Cerebellar nuclear complex (tissue), 1 donor: ENCODE measurements at places on chromosomes 7 and 10.

- DNase-seq: no peak
Measured at GRCh38 chr10:97590082-97590747, 694 bp downstream of the C10orf62 start.

- no peak for DNase-seq
Measured at GRCh38 chr10:131094527-131095312, 216.8 kb downstream of the TCERG1L start.

DNA sequence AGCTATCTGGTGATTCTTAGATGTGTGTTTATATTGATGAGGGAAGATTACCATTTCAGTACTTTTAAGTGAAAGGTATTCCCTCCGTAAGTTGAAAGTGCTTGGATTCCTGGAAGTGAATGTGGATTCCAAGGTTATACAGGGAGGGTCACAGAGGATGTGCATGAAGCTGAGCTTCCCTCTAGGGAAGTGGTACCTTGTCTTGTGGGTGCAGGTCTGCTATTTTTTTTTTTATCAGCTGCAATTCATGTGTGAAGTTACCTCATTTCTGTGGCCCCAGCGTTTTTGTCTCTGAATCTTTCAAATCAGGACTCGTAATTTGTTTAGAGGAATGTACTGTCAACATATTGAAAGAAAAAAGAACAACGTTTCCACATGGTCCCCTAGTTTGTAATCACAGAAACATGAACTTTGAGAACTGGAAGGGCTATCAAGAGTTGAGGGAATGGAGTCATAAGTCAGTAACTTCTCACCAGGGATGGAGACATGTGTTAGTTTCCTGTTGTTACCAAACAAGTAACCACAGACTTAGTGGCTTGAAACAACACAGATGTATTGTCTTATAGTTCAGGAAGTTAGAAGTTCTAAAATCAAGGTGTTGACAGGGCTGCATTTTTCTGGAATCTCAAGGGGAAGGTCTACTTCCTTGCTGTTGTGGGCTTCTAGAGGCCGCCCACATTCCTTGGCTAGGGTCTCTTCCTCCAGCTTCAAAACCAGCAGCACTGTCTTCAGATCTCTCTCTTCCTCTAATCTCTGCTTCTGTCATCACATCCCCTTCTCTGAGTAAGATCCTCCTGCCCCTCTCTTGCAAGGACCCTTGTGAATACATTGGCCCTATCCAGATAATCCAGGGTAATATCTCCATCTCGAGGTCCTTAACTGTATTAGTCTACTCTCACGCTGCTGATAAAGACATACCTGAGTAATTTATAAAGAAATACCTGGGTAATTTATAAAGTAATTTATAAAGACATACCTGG is 64.4 kb downstream of the RAB18 start:
- no peak for DNase-seq

GRCh38 chr7:91824201-91824600 is 56.3 kb downstream of the MTERF1 start:
- DNase-seq: no peak

GRCh38 chr10:52348037-52348564 is 34.0 kb downstream of the DKK1 start:
- DNase-seq: no peak

GRCh38 chr7:2612445-2613097 is 19.2 kb upstream of the TTYH3 start:
- DNase-seq: no peak

- DNase-seq: no peak
Measured at GRCh38 chr7:86929293-86930109, 130.0 kb downstream of the ELAPOR2 start.

DNA sequence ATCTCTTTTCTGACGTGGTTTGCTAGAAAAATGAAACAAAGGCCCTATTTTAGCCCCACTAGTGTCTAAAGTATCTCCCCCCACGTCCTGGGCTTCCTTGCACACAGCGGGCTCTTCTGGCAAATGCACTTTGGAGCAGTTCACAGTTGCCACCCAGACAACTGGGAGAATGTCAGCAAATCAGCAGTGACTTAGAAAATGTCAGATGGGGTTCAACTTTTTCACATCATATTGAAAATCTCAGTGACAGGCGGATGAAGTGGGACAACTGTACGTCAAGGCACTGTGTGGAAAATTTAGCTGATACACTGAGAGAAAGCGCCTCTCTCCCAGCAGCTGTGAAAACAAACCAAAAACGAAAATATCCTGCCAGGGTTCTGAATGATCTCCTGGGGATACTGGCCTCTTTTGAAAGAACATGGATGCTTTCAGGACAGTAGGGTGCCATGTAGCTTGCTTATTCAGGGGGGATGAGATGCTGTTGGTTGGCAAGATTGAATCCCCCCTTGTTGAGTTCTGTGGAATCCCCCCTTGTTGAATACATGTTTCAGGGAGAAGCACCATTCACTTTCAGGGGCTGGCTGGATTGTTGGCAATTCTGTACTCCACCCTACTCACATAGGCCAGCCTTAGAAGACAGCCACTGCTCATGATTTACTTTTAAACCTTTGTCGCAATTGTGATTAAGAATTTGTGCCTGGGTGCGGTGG is 372.8 kb upstream of the CELF2 start:
- DNase-seq: no peak

- no peak for DNase-seq
Measured at GRCh38 chr10:31657434-31657872, 271.2 kb downstream of the ARHGAP12 start.

DNA sequence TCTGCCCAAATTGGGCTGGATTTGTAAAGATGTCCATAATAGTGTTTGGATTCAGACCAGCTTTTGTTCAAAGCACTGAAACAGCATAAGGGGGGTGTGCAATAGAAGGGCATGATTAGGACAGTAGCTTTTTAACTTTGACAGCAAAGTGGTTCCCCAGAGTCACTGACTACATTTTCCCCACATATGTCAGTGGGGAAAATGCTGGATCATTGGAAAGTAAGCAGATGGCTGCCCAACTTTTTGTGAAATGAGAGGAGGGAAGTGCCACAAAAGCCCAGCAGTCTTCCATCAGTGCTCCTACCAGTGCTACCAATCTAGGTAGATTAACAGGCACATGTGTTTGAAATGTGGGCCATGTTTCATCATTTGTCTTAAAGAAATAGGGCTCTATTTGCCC is 162.8 kb downstream of the FZD1 start:
- DNase-seq: no peak

DNA sequence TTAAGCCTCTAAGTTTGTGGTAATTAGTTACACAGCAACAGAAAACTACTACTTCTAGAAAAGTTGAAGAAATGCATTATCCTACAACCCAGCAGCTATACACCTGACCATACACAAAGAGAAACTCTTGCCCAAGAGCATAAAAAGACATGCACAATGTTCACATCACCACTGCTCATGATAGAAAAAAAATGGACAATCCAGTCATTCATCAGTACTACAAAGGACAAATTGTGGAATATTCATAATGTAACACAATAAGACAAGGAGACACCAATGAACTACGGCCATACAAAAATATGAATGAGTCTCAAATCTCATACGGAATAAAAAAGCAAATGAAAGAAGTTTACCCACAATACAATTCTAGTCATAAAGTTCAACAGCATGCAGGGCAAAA is 87.4 kb downstream of the ZFAND4 start:
- DNase-seq: no peak

GRCh38 chr10:114714281-114714741 is 56.2 kb upstream of the ABLIM1 start:
- no peak for DNase-seq

GRCh38 chr7:51817694-51818225 is 501.2 kb upstream of the COBL start:
- no peak for DNase-seq

GRCh38 chr7:35257251-35258124 is 3.6 kb upstream of the TBX20 start:
- no peak for DNase-seq

DNA sequence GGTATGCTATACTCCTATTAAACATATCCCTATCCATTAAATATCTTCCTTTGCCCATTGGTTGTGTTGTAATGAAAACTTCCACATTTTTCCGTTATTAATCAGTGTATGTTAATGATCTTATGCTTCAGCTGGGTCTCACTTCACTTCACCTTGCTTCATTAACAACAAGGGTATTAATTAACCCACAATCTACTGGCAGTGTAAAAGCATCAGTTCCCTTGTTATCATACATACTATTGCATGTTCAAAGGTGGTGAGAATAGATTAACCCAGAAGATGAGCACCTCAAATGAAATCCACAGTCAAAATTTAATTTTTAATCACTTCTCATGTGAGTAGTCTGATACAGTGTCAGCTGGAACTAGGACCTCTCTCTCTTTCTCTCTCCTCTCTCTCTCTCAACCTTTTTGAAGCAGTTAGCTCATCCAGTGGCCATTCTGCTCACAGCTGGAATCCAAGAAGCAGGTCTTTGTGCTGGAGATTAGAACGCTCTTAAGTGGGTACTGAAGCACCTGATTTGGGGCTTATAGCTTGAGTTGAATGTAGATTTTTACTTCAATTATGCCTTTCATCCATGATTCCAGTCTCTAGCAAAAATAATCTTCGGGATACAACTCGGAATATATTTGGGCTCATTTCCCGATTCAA is 172.3 kb downstream of the RAPGEF5 start:
- no peak for DNase-seq

DNA sequence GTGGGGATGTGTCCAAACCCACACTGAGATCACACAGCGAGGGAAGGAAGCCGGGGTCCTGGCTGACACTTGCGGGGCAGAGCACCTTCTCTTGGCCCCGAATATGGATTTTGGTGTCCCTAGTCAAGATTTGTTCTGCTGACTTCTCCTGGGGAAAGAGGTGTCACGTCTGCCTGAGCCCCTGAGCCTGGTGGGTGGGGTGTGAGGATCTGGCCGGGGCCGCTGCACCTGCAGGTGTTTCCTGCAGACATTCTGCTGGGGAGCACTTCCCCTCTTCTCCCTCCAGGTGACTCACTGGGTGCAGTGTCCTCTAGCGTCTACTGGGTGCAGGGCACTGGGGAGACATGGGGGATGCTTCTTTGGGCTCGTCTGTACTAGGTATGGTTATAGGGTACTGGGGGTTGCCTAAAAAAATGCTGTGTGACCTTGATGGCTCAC is 99.2 kb downstream of the GRK5 start:
- no peak for DNase-seq

DNA sequence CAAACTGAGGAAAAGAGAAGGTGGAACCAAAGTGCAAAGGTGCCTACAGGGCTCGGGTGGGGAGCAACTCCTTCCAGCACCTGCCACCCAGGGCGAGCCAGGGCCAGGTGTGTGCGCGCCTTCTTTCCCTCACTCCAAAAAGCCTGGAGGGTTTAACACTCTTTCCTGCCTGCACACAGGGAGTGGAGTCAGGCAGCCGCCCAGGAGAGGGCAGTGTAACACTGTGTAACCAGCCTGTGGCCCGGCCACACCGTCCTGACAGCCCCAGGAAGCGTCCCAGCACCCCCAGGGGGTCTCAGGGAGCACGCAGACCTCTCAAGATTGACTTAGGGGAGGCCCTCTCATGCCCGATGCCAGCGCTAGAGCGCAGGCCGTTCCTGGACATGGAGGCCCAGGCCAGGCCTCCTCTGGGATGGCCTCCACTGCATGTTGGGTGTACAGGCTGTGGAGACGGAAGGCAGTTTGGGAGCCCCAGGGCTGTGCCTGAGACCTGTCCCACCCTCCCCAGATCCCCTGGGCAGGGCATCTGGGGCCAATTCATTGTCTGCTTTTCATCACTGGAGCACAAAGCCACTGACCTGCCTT is 13.4 kb downstream of the BRI3 start:
- DNase-seq: no peak

GRCh38 chr10:91925022-91925320 is 1.4 kb downstream of the BTAF1 start:
- no peak for DNase-seq

DNA sequence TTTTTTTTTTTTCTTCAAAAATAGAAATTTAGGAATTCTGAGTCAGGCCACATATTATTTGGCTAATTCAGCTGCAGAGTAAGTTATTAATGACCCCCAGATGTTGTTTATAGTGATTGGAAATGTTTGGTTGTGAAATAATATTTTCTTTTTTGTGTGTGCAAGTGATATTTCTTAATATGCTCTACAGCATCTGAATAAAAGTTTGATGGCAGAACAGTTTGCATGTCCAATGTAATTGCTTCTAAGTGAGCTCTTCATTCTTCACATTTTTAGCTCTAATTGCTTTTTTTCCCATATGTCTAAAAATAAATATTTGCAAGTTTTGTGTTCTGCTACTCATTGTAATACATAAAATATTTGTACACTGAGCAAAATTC is 116.0 kb downstream of the ARID5B start:
- no peak for DNase-seq

GRCh38 chr7:83806538-83806937 is 157.6 kb upstream of the SEMA3E start:
- no peak for DNase-seq

DNA sequence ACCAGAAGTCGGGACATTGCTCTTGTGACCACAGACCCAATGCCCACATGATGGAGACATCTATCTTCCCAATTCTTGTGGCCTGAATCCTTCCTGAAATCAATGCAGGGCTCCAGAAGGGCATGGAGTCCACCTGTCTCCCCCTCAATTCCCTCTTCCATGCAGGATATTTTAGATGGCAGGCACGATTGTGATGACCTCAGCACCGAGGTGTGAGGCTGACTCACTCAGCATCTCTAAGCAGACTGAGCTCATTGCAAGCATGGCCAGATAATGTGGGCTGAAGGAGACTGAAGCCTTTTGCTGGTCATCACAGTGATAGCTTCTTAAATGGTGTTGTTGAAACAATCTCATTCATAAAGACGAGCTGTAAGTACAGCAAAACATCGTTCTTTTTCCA is 374.9 kb upstream of the PODXL start:
- no peak for DNase-seq

DNA sequence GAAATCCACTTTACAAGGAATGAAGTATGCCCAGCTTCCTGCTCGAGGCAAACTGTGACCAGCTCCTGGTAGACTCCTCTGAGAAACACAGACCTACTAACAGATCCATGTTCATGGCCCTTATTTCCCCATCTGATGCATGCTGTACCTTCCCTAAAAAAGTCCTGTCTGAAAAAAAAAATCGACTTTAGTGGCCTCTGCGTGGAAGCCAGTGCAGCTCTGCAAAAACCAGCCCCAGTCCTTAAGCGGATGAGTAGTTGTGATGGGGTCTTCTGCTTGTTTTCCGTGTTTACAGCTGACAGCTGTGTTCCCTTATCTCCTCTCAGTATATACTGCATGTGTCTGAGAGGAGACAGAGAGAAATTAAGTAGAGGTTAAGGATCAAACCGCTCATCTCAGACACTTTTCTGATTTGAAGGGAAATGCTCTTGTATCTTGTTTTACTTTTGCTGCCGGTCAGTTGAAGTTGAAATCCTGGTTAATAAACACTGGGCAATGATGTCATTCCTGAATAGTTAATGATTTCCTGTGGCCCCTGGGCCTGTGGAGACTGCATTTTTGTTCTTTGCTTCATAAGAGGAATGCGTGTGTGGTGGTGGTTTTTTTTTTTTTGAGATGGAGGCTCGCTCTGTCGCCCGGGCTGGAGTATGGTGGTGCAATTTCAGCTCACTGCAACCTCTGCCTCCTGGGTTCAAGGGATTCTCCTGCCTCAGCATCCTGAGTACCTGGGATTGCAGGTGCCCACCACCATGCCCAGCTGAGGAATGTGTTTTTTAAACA is 67.6 kb downstream of the DOCK1 start:
- no peak for DNase-seq

GRCh38 chr7:5354460-5355232 is 69.0 kb downstream of the TNRC18 start:
- DNase-seq: no peak

- DNase-seq: no peak
Measured at GRCh38 chr10:124590216-124591122, 128.8 kb downstream of the LHPP start.
